NCI-H2029 treated with DMSO at 0.1 percent for 48 hours (cell line): ENCODE measurements at places on chromosomes 2 and 18.

- no peak for DNase-seq
Measured at GRCh38 chr18:21958707-21959450, 210.5 kb upstream of the GATA6 start.

DNA sequence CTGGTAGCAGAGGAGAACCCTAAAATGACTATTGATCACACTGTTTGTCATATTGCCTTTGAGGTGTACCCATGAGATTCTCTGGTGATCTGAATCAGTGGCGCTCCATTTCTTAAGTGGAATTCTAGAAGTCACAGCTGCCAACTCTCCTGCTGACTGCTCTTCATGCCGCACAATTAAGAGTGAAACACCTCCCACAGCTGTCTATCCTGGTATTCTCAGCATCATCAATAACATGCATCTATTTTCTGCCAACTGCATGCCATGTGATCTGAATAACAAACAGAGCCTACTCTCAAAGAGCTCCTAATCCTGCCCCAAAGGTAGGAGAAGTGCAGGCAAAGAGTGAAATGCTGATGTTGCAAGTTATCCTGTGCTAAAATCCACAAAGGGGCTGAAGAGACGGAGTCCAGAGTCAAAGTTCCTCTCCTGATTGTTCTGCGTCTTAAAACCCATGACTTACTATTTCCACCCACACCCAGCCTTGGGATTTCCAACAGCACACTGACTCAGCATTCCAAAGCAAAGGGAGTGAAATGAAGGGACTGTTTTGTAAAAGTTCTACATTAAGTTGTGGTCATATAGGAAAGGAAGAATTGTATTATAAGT lies 13.7 kb upstream of the DAPL1 start:
- DNase-seq = no peak

- no peak for DNase-seq
Measured at GRCh38 chr2:128496700-128497099, 178.0 kb upstream of the HS6ST1 start.

GRCh38 chr18:9719421-9719981 lies 11.4 kb downstream of the RAB31 start:
- DNase-seq = no peak

DNA sequence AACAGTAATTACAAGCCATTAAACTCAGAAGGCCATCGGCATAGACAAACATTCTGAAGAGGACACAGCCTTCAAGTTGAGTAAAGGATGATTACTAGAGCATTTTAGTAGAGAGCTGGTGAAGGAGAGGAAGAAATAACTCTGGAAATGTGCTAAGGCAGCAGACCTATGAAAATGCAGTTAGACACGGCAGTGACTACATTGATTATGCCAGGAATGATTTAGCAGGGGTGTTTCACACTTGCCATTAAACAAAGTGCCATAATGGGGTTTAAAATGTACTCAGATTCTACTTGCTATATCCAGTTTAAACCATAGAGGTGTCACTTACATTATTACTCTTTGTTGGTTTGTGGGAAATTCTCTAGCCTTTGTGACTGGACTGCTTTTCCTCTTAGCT lies 372.3 kb downstream of the CPS1 start:
- DNase-seq = no peak

- DNase-seq = no peak
Measured at GRCh38 chr2:158182676-158183295, 81.1 kb downstream of the UPP2 start.

DNA sequence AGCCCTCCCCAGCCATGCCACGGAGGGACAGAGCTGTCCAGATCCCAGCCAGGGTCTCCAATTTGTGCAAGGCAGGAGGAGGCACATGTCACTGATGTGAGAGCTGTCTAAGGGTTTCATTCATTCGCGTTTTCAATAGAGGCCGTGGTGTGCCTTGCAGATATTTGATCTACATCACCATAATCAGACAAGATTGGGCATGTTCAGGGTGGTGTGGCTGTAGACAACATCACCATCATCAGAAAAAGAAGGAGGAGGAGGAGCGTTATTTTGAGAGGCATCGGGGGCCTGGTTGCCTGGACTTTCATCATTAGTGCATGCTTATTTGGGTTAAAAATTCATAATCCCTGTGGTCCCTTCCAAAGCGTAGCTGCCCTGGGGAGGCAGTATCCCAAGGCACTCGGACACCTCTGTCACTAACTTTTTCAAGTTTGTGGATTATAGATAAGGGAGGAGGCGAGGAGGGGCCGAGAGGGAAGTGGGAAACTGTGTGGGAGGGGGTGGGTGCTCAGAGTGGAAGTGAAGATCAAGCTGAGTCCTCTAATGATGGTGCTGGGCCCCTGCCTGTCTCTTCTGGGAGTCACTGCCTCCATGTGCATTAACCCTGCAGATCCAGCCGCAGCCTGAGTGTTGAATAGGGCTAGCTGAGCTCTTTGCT lies 194.1 kb downstream of the CTIF start:
- DNase-seq = no peak

- no peak for DNase-seq
Measured at GRCh38 chr2:168526641-168527040, 70.6 kb downstream of the CERS6 start.

- DNase-seq = peak; percentile 48
Measured at GRCh38 chr2:75548036-75548573, 12.6 kb downstream of the EVA1A start.

- DNase-seq = no peak
Measured at GRCh38 chr2:101003278-101003775, 1.2 kb downstream of the RPL31 start.

GRCh38 chr2:194705398-194705797 lies 951.6 kb upstream of the SLC39A10 start:
- DNase-seq = no peak

GRCh38 chr2:188369365-188369764 lies 77.7 kb downstream of the GULP1 start:
- DNase-seq = peak; percentile 50

DNA sequence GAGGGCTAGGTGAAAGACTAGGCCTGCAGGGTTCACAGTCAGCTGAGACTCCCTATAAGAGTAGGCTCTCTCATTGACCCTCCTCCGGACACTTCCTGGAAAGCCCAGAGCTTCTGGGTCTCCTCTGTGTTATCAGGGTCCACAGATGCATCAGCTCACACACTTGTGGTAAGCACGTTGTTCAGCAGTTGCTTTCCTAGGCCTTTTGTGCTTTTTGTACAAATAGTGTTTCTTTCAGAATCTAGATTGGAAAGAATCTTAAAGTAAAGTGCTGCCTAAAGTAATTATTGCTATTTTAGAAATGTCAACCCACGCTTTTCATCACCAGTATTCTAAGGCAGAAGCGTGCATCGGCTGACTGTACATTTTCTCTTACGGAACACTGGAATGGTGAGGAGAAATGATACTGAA lies 15.5 kb downstream of the SLC9A2 start:
- DNase-seq = no peak

- no peak for DNase-seq
Measured at GRCh38 chr2:216535454-216535995, 36.9 kb downstream of the RPL37A start.

DNA sequence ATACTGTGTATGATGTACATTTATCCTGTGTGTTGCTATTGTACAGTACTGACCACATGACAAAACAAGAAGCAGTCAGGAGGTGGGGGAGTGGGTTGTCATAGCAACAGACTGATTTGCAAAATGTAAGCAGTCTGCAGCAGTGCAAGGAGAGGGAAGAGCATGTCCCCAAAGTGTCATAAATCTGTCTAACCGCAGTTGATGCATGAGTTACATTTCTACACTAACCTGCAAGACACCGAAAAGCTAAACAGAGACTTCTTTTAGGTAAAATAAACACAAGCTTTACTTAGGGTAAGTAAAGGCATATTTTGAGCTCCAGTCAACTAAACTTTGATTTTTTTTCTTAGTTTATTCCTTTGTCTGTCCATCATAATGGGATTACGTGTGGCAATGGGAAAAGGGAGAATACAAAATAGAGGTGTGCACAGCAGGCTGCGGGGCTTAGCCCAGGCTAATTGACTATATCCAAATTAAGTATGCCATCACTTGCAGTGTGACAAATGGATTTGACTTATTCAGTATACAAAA lies 134.5 kb downstream of the MEIS1 start:
- no peak for DNase-seq

GRCh38 chr2:46118656-46119371 lies 178.4 kb upstream of the EPAS1 start:
- no peak for DNase-seq

DNA sequence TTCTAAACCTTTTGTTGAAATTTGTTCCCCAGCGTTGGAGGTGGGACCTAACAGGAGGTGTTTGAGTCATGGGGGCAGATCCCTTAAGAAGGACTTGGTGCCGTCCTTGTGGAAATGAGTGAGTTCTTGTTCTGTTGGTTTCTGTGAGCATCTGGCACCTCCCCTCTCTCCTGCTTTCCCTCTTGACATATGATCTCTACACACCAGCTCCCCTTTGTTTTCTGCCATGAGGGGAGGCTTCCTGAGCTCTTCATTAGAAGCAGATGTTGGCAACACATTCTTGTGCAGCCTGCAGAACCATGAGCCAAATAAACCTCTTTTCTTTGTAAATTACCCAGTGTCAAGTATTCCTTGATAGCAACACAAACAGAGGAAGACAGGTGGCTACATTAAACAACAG lies 23.8 kb downstream of the NABP1 start:
- DNase-seq = peak; percentile 88

- DNase-seq = no peak
Measured at GRCh38 chr2:20430461-20431300, 16.2 kb upstream of the RHOB start.

GRCh38 chr18:74610051-74610615 lies 12.5 kb downstream of the ZNF407 start:
- DNase-seq = no peak

- DNase-seq = no peak
Measured at GRCh38 chr2:36556842-36557241, 41.1 kb downstream of the FEZ2 start.

GRCh38 chr2:145055651-145056050 lies 535.7 kb upstream of the ZEB2 start:
- no peak for DNase-seq

DNA sequence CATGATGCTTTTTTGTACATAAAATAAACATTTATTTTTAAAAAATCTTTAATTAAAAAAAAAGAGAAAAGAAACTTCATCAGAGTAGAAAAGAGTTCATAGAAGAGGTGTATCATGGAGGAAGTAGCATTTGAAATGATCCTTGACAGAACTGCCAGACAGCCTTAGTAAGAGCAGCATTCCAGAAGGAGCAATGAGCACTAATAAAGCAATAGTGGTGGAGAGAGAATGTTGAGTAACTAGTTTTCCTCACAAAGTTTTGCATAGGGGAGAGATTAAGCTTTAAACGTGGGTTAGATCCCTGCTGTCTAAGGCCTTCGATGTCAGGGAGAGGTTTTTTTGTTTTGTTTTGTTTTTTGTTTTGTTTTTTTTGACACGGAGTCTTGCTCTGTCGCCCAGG lies 29.8 kb upstream of the METTL21A start:
- no peak for DNase-seq

DNA sequence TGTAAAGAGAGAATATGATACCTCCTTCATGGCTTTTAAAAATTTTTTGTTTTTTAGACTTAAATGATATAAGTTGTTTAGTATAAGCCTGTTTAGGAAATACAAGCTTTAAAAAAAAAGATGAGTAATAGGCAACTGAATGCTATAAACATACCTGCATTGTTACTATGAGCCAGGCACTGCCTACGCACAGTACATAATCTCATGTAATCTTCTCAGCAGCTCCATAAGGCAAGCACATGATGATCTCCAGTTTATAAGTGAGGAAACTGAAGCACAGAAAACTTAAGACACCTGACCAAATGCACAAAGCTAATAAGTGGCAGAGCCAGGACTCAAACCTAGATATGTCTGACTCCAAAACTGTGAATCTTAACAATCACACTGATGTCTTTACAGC lies 156.3 kb upstream of the SLC1A4 start:
- DNase-seq = no peak

DNA sequence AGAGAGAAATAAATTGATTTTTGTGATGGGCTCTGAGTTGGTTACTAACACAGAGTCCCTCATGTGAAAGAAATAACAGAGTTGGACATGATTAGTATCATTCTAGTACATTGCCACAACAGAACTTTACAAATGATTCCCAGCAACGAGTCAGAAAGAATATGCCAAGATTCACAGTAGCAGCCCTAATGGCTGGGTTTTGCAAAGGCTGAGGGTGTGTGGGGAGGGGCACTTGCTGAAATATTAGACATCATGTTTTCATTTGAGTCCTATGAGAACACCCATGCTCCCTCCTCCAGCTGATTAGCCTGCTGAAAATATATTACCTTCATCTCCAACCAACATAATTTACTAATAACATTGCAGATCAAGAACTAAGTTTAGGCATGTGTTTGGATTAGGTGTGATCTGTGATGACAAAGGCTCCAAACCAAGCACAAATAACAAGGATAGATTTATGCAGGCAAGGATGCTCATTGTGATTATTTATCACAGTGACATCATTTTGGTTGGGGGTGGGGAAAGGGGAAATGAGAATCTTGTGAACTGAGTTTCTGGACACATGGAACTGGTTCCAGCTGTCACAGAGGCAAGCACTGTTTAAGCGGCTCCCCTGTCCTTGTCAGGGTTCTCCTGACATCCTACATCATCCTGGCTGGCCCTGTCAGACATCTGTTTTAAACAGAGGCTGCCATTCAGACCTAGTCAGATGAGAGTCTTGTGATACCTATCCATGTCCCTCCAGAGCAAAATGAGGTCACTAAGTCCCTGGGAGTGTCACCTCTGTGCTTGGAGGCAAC lies 205.8 kb upstream of the NCKAP5 start:
- DNase-seq = no peak

DNA sequence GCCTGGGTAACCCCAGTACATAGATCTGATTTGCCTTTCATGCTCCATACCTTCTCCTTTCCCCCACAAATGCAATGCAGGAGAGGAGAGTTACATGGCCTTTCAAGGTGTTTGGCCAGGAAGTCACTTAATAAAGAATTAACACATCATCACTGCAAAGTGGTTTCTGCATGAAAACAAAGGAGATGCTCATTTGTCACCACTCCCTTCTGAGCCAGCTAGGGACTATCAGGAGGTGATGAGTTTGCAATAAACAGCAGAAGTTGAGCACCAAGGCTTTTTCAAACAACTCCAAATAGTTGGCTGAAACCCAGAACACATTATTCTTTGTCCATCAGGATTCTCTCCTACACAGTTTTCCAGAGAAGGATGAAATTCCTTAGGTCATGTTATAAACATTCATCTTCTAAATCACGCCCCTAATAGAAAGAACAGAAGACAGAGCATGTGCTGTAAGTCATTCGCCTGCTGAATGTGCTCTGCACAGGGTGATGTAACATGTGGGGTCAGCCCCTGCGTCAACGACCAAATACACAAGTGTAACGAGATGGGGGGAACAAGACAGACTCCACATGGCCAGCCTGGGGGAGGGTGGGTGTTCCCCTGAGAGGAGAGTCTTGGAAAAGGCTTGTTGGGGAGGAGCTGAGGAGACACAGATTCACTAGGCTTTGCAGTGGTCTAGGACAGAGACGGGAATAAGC lies 87.3 kb upstream of the RMDN2 start:
- no peak for DNase-seq
